ENCODE measurements at places on chromosomes 4 and X. TPM values are rescaled to one million over a fixed set of nuclear protein-coding genes. Genes with fewer than 3 reads are reported as not detected.

DNA sequence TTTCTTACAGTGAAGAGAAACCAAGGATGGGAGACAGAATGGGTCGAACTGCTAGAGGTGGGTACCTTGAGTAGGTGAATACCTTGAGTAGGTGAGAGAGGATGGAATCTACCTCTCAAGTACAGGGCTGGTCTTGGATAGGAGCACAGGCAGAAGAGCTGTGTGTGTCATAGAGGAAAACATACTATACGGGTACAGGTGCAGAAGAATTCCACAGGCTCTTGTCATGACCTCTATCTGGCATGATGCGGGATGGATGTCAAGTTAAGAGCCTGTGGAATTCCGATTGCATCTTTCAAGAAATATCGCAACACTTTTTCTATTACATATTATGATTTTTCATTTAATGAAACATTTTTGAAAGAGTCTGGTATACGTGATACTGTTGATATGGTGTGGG is 18.0 kb upstream of the OCIAD1 start:
- no peak for DNase-seq

DNA sequence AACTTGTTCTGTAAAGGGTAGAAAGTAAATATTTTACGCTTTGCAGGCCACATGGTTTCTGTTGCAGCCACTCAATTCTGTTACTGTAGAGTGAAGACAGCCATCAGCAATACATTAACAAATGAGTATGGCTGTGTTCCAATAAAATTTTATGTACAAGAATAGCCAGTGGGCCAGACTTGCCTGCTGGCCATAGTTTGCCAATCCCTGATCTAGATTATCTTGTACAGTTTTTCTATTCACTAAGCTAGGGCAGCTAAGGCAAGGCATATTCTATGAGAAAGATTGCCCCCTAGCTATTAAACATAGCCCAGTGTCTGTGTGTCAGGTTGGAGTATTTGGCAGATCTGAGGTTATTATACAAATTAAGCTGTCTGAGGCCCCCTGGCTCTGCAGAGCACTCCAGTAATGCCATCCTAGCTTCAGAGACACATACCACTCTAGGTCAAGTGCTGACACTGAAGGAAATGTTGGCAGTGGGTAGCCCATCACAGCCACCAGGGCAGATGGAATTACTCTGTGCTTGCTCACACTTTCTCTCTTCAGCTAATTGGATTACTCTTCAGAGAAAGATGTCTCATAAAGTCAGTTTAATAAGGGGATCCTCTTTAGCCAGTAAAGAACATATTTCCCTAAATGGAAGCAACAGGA is 40.7 kb downstream of the MTTP start:
- DNase-seq: no peak

Gene NALF2
- 0.59 TPM for total RNA-seq

Gene TCP11X2
- not detected for total RNA-seq

GRCh38 chr4:24116107-24116506 is 226.3 kb upstream of the PPARGC1A start:
- DNase-seq: no peak

DNA sequence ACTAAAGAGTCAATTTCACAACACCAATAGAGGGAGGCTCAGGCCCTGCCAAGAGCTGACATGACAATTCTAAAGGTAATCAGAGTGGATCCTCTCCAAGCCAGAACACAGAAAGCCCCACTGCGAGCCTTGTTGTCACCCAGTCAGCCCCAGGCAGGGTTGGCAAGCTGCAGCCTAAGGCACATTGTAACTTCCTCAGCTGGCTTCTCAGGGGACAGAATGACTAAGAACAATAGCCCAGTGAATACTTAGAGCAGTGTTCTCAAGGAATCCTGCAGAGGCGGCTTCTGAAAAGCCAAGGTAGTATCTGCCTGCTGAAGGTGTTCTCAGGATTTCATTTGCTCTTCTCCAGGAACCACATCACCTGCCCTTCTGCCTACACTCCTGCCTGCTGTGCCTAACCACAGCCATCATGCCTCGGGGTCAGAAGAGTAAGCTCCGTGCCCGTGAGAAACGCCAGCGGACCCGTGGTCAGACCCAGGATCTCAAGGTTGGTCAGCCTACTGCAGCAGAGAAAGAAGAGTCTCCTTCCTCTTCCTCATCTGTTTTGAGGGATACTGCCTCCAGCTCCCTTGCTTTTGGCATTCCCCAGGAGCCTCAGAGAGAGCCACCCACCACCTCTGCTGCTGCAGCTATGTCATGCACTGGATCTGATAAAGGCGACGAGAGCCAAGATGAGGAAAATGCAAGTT is at the start of gene MAGEB4:
TSS of gene MAGEB4 (plus strand) at position 277 of the 692 bp plus-strand sequence. CDS start at position 413, 136 bp downstream.
- DNase-seq: no peak

Gene PFKFB1
- 2.6 TPM for total RNA-seq

GRCh38 chr4:37715889-37716402 is 29.8 kb upstream of the RELL1 start:
- DNase-seq: no peak

- DNase-seq: no peak
These were observed 66.4 kb downstream of the ATOH1 start for GRCh38 chr4:93894995-93895394.

Gene RADX
- 3.8 TPM for total RNA-seq

Gene TMEM164
- total RNA-seq: 56.5 TPM

DNA sequence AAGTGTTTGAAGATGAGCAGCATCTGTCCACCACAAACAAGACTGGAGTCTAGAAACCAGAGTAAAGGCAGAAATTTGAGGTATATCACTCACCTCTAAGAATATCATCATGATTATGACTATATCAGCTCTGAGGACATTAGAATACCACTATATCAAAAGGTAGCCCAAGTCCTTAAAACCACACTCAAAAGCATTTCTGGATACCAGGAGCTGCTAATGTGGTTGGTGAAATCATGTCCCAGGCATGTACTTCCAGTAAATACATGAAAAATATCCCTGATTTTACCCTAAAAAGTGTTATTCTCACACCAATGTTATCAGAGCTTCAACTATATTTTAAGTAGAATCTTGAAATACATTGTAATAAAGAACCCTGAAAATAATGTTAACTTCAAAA is 136.3 kb upstream of the SMAD1 start:
- no peak for DNase-seq

DNA sequence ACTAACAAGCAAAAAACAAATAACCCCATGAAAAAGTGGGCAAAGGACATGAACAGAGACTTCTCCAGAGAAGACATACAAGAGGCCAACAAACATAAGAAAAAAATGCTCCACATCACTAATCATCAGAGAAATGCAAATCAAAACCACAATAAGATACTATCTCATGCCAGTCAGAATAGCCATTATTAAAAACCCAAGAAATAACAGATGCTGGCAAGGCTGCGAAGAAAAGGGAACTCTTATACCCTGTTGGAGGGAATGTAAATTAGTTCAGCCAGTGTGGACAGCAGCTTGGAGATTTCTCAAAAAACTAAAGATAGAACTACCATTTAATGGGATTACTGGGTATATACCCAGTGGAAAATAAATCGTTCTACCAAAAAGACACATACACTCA is 79.6 kb downstream of the MAPK10 start:
- no peak for DNase-seq

DNA sequence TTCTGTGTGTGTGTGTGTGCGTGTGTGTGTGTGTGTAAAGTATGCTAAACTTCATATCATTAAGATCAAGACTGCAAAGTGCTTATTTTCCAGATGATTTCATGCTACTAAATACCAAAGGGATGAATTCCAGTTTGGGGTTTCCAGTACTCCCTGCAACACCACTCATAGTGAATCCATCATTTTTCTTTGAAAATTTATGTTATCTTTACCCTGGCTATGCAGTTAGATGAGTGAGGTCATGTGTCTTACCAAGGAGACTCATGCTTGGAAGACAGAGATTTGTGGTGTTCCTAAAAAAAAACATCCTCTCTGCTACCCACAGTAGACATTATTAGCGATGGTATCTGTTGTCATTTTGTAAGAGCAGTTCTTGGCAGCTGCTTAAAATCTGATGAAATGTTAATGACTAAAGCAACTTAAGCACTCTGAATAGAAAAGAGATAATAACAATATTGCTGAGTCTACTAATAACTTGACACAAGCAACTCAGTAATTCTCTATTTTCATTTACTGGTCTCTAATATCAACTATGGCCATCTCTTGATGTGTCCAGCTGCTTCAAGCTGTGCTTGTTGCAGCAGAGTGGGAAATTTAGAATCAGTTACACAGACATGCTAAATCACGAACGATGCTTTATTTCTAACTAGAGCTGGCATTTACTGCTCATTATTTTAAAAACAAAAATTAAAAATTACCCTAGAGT is 1953.0 kb upstream of the IGFBP7 start:
- no peak for DNase-seq

DNA sequence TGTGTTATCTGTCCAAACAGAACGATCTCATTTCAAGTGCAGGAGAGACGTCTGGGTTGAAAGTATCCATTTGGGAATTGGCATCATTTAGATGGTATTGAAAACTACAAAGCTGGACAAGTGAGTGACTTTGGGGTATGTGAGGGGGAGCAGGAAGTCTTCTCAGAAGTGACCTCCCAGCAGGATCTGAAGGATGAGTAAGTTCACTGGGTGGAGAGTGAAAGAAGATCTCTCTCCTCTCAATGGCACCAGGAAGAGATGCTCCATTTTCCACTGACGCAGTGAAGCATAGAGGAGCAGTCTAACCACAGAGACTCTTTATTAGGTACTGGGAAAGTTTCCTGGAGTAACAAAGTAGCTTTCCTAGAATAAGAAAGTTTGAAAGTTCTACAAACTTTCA is 161.0 kb downstream of the CPE start:
- no peak for DNase-seq

DNA sequence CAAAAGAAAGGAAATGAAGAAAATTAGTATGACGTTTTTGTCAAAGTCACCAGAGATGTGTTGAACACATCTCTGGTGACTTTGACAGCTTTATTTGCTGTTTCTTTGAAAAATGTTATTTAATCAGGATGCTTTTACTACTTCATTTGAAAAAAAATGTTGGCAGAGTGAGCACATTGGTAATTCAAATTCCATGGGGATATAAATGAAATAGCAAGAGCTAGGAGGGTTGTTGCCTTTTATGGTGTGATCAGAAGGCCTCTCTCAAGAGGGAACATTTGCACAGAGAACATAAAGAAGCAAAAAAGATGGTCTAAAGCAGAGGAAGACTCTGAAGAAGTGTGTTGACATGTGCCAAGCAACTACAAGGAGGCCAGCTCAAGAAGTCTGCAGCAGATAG is 46.6 kb upstream of the CXCL8 start:
- no peak for DNase-seq

- DNase-seq: no peak
These were observed 1508.9 kb downstream of the STIM2 start for GRCh38 chr4:28369499-28369898.

Gene MAGEC2
- not detected for total RNA-seq

Gene ZFX
- 88.4 TPM for total RNA-seq

GRCh38 chr4:148061141-148061481 is 329.2 kb downstream of the ARHGAP10 start:
- no peak for DNase-seq

GRCh38 chr4:164789047-164789446 is 35.1 kb downstream of the SMIM31 start:
- DNase-seq: no peak

DNA sequence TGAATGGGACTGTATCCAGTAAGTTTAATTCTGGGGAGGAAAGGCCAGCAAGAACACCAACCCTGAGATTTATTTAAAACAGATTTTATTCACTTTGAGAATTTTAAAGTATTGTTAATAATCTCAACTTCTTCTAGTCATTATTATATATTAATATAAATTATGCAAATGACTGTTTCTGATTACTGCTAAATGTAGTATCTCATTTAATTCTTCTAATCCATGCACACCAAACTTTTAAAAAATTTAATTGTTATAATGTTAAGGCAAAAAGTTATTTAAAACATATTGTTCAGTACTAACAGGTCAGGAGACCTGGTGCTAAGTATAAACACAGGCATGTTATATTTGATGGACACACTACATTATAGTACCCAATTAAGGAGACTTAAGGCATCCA is 8.1 kb downstream of the RLIM start:
- DNase-seq: no peak

Gene ATP1B4
- not detected for total RNA-seq

Gene LRP2BP
- total RNA-seq: 0.96 TPM

Gene HPGDS
- 7.5 TPM for total RNA-seq

Gene PHEX
- 2.5 TPM for total RNA-seq

Gene MGAT4D
- total RNA-seq: not detected

Gene ZAR1
- not detected for total RNA-seq

DNA sequence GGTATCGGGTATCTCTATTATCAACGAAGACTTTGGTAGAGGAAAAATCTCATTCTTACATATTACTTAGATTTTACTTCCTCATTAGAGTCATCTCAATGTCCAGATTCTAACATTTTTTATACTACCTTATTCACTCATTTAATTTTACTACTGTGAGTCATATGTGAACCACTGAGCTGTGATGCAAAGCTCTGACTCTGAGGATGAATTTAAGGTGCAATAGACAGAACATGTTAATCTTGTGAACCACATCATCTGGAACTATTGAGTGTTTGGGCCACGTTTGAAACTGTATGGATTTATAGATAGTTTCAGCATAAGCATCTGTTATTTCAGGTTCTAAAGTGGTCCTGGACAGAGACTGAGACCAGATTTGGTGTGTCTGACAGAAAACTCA is 78.4 kb downstream of the PWWP3B start:
- DNase-seq: no peak

DNA sequence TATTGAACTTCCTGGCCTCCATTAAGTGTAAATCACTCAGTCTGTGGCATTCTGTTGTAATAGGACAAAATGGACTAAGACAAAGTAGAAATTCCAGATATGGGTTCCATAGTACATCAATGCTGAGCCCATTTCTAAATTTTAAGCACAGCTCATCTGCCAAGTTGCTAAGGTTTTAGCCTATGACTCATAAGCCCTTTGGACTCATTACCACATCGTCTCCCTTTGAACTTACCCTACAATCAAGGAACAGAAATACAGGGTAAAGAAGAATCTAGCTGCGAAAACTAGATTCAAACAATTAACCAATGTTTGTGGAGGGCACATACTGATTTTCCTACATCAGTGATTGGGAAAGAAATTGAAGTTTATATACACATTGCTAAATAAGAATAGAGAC is 31.8 kb downstream of the NAA11 start:
- no peak for DNase-seq

DNA sequence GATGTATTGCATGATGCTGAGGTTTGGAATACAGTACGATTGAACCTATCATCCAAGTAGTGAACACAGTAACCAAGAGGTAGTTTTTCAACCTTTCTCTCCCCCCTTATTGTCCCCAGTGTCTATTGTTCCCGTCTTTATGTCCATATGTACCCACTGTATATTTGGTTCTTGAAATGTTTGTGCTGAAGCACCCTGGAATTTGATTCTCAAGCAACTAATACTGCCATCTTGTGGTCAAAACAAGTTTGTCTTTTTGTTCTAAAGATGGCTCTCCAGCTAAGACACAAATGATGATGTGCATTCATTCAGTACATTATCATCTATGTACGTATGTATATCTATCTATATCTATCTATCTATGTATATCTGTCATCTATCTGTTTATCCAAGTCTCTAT is 33.5 kb upstream of the DCX start:
- no peak for DNase-seq
